NCI-H1694 treated with DMSO at 0.1 percent for 48 hours (cell line): ENCODE measurements at places on chromosomes 12 and 14.

GRCh38 chr12:82805812-82806497, 119.2 kb downstream of the TMTC2 start:
- no peak for DNase-seq

GRCh38 chr14:32296366-32296765, 32.7 kb upstream of the AKAP6 start:
- DNase-seq, result no peak

GRCh38 chr12:119649202-119649808, 18.6 kb upstream of the PRKAB1 start:
- DNase-seq, result peak; percentile 7

GRCh38 chr12:30989754-30990153, 63.2 kb downstream of the TSPAN11 start:
- DNase-seq, result peak; percentile 96

- DNase-seq, result no peak
Observed at GRCh38 chr12:68450947-68451260, 118.7 kb upstream of the MDM1 start.

GRCh38 chr12:119071638-119072231, 90.4 kb downstream of the SRRM4 start:
- DNase-seq, result no peak

GRCh38 chr12:56644654-56645053, 1.1 kb downstream of the ATP5F1B start:
- no peak for DNase-seq

GRCh38 chr14:77248666-77249065, 22.3 kb downstream of the NGB start:
- no peak for DNase-seq

DNA sequence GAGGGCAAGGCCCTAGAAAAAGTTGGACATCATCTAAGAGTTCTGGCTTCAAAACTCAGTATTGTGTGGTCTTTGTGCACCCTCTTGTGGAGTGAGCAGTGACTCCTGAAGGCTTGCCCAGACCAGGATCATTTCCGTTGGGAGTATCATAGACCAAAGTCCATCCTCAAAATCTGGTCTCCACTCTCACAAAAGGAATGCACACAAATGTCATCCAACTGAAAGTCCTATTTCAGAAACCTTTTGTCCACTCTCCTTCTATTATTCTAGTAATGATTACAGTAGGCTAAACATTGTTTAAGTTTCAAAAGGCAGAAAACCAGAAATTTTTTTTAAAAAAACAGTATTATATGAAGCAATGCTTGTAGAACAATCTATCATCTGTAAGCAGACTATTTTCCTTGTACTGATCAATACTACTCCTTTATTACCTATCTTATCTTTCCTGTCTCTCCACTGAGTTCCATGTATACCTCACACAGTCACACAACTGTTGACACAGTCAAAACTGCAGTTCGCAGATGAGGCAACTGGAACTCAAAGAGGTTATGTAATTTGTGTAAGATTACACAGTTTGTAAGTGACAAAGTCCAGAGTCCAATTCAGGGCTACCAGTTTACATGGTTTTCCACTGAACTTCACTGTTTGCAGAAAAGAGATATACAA, 41.4 kb downstream of the COX16 start:
- peak; percentile 71 for DNase-seq

- DNase-seq, result no peak
Observed at GRCh38 chr12:123398177-123398549, 14.2 kb downstream of the KMT5A start.

- DNase-seq, result no peak
Observed at GRCh38 chr14:68665131-68665530, 127.7 kb downstream of the ZFP36L1 start.

- DNase-seq, result no peak
Observed at GRCh38 chr12:101207086-101207780, 2.8 kb downstream of the SLC5A8 start.

GRCh38 chr12:26872625-26873024, 39.6 kb upstream of the ITPR2 start:
- no peak for DNase-seq

GRCh38 chr14:47526591-47527244, 148.7 kb downstream of the MDGA2 start:
- DNase-seq, result no peak

DNA sequence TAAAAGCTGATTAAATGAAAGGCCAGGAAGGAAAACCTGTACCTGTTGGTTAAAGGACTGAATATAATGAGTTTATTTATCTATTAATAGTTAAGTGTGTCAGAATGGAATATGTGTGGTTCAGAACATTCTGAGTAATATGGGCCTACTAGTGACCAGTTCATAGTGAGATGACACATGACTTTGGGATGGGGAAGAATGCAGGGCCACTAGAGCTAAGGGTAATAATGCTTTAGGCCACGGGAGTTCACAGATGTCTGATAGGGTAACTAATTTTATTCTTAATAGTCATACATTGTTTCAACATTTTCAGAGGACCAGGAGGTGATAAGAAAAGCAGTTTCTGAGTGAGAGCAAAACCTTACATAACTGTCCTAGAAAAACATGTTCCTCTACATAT, 247.8 kb upstream of the OR4E1 start:
- DNase-seq, result no peak

DNA sequence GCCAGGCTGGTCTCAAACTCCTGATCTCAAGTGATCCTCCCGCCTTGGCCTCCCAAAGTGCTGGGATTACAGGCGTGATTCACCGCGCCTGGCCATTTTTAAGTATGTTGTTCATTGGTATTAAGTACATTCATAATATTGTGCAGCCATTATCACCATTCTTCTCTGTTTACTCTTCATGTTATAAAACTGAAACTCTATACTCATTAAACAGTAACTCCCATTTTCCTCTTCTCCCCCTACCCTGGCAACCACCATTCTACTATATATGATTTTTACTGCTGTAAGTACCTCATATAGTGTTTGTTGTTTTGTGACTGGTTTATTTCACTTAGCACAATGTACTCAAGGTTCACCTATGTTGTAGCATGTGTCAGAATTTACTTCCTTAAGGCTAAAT, 23.1 kb downstream of the METAP2 start:
- no peak for DNase-seq

- no peak for DNase-seq
Observed at GRCh38 chr12:68119250-68119649, 40.3 kb downstream of the IFNG start.

GRCh38 chr12:106136263-106136662, 2.5 kb downstream of the NUAK1 start:
- DNase-seq, result peak; percentile 74

GRCh38 chr12:94269316-94269999, 121.1 kb downstream of the PLXNC1 start:
- DNase-seq, result no peak

- no peak for DNase-seq
Observed at GRCh38 chr14:100256339-100256895, 17.5 kb downstream of the YY1 start.

DNA sequence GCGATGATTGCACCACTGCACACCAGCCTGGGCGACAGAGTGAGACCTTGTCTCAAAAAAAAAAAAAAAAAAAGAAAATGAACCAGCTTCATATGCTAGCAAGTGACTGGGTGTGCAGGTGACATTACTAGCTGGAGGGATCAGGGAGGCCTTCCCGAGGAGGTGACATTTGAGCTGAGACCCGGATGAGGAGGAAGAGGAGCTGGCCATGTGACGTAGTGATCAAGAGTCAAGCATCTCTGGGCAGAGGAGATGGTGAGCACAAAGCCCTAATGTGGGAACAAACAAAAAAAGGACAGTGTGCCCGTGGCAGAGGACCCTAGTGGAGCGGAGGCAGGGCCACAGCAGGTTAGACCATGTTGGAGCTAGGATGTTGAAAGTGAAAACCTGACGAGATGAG, 3.5 kb upstream of the PTPN6 start:
- no peak for DNase-seq
